ENCODE measurements at places on chromosomes 7 and 10.

GRCh38 chr10:3889961-3890522 lies 105.0 kb upstream of the KLF6 start:
- DNase-seq, result peak; percentile 81

- peak; percentile 16 for DNase-seq
Measured at GRCh38 chr10:100037758-100038315, 28.1 kb upstream of the DNMBP start.

GRCh38 chr7:82602066-82602465 lies 158.5 kb upstream of the CACNA2D1 start:
- DNase-seq, result no peak

DNA sequence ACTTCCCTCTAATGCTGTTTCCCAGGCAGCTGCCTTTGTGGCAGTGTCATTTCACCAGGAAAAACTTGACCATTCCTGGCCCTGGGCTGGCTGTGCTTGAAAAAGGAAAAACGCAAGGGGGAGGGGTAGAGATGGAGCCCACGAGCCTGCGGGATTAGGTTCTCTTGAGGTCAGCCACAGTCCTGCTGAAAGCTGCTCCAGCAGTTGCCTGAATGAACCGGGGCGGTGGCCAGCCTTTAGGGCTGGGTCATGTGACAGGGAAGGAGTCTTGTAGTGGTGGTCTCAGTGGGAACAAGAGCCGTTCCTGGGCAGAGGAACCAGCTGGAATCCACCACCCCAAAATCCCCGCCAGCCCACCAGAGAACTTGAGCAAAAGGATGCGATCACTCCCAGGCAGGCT lies 51.2 kb upstream of the LRRC4 start:
- DNase-seq, result no peak
